ENCODE measurements at places on chromosomes 4 and X.

DNA sequence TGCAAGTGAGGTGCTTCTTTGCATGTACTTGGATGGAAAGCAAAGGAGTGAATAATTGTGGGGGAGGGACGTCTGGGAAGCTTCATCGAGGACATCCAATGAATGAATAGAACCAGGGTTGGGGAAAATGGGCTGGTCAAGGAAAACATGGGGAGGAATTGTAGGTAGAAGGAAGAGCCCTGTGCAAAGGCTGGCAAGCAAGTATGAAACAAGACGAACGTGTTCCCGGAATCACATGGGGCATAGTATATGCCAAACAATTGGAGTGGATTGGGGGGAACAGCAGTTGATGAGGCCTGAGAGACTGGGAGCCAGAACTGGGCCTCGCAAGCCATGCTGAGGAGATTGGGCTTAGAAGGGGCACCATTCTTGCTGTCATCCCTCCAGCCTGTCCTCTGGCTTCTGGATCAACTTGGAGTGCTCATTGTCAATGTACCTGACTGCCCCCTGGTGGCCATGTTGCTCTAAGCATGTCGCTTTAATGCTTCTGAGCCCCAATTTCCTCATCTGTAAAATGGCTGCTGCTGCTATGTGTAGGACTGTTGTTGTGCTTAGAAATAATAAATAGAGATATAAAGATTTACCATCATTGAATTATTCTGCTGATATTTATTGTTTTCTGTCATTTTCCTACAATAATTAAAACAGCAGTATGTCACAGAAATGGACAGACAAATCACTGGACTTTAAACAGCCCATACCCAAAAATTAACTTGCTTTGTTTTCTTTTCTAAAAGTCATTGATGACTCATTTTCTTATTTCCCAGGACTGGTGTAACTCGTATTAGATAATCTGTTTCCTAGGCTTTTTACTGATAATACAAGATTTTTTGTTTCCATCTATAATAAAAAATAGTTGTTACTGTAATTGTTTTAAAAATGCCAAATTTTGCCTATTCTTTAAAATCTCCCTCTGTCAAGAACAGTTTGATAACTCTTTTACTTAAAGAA is 66.4 kb downstream of the JADE3 start:
- DNase-seq, result peak; percentile 87

GRCh38 chr4:6701371-6701770 is 7.7 kb downstream of the S100P start:
- peak; percentile 81 for DNase-seq

DNA sequence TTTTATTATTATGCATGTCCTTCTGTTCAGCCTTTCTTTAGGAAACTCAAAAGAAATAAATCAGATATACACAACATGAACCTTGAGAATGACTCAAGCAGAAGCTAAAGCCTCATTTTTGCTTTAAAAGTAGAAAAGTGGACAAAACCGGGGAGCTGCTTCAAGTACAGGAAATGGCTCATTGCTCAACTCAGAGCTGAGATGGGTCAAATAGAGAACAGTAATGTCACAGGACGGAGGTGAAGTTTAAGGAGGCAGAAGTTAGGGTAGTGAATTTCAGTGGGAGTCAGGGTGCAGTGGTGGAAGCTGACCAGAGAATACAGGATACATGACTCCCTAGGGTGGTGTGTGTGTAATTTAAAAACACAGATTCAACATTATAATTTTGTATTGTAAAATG is 22.2 kb downstream of the PHKA2 start:
- DNase-seq, result no peak

DNA sequence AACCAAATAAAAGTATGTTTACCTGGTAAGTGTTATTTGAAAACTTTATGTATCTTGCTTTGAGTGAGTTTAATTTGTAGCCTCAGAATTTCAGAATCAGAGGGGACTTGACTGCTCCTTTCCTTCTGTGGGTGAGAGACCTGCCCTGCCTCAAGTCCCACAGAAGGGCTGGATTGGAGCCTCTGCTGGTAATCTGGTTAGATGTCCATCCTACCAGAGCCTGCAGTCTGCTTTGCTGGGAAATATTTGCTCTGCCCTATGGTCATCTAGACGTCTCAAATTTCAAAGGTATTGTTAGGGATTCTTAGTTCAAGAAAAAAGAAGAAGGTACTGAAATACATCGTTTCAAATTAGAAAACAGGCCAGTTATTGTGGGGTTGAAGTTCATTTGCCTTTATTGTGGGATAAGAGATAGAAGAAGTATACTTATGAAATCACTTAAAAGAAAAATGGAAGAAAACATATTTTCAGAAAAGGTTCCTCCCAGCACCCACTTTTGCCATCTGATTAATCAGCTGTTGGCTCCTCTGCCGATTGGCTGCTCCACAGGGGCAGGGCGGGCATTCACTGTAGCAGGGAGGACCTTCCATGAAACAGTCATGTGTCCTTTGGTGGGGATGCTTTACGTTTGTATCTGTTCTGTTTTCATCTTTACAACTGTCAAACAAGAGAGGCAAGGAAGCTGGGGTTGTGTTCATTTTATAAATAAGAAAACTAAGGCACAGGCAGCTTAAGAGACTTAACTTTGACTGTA is 73.3 kb upstream of the TLR2 start:
- no peak for DNase-seq

DNA sequence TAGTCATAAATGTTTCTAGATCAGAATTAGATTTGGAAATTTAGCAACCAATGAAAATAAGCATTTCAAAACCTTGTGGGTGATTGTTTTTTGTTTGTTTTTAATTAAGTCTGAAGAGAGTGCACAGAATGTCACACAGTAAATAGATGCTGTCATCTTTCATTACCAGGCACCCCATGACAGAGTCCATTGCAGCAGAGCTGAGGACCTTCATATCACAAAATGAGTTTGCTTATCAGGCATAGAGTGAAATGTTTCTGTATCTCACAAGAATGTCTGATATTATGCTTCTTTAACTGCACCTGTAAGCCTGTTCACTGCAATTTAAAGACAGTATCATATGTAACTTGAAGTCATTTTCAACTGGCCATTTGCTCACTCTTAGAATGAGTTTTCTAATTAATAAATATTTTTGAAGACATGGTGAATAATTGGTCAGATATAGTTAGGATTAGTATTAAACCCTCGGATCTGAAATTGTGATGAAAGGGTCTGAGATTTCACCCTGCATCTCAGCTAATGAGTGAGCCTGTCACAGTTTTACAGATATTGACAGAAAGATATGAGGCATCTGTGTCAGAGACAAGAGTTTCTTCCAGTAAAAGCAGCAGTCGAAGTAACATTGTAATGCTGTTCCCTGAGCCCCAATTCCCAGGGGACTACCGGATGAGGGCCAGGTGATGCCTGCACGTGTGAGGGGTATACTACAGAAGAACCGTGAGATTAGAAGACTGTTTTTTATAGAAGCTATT is 416.4 kb downstream of the CCSER1 start:
- no peak for DNase-seq

GRCh38 chr4:24428850-24429249 is 155.5 kb downstream of the DHX15 start:
- no peak for DNase-seq

GRCh38 chr4:162015090-162015489 is 148.7 kb downstream of the FSTL5 start:
- no peak for DNase-seq

GRCh38 chrX:39672405-39672804 is 425.4 kb downstream of the BCOR start:
- DNase-seq, result no peak

All from activated CD8-positive, alpha-beta memory T cell treated with anti-CD3 and anti-CD28 coated beads, Interleukin-2, amount 50 U/mL, for 48 hours (primary cell).